AG09309 (cell line): ENCODE measurements at places on chromosomes 7 and 10.
A peak's percentile ranks its signal among the peaks of the same experiment; 100 is the strongest.

DNA sequence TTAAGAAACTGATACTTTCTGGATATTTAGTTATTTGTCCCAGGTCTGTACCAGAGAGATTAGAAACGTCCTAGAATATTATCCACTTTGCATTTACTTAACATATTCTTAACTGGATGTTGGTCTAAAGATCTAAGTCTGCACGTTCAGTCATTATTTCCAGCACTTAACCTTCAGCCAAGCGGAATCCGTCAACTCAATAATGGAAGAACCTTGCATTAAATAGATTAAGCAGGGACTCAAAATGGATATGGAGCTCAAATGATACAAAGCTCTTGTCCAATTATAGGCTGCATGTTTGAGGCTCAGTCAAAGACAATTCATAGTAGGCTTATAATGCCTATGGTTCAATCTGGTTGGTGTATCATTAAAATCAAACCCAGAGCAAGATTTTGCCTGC lies 162.9 kb downstream of the SEMA3D start:
- no peak for DNase-seq

- no peak for DNase-seq
Measured at GRCh38 chr7:48102530-48102929, 13.5 kb downstream of the UPP1 start.

DNA sequence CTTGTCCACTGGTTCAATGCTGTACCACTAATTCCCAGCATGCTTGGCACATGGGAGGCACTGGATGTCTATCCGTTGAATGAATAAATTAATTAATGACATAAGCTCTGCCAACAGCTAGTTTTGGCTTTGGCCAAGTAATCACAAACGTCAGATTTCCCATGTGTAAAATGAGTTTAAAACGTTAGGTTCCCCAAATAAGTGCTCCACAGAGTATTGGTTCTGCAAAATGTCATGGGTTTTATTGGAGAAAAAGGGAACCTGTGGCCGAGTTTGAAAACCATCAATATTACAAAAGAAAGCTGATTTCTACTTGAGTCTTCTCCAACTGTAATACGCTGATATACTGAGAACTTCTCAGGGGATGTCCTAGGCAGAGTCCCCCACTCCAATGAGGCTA lies 23.2 kb downstream of the ELMO1 start:
- no peak for DNase-seq

GRCh38 chr10:24184455-24184854 lies 24.5 kb upstream of the KIAA1217 start:
- DNase-seq, result no peak

- no peak for DNase-seq
Measured at GRCh38 chr10:31607481-31607880, 288.5 kb downstream of the ZEB1 start.

- DNase-seq, result no peak
Measured at GRCh38 chr7:131346885-131347592, 19.4 kb downstream of the MKLN1 start.

GRCh38 chr10:132929953-132930548 lies 12.3 kb downstream of the CFAP46 start:
- no peak for DNase-seq

- DNase-seq, result no peak
Measured at GRCh38 chr7:89607792-89608191, 546.5 kb upstream of the STEAP1 start.

DNA sequence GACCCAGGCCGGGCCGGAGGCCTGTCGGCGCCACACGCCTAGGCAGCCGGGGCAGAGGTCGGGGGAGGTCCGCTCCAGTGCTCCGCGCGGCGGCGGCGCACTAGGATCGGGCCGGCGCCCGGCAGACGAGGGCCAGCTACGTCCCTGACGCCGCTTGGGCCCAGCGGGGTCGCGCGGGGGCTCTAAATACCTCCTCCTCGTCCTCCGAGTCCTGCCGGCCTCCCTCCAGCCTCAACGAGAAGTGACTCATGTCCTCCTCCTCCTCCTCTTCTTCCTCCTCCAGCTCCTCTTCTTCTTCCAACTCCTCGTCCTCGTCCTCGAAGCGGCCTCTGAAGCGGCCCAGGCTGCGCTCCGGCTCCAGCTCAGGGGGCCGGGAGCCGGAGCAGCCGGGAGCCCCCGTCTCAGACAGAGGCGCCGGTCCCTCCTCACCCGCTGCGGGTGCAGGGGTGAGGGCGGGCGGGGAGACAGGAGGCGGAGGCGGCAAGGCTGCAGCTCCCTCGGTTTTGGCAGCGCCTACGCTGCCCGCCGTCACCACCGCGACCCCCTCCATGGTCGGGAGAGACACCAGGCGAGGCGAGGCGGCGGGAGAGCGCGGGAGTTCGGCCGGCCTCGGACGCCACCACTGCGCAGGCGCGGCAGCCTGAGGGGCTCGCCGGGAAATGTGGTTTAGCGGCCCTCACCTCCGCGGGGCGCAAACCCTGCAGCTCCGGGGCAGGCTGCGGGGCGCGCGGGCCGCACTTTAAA lies at the start of gene PCGF6:
PCGF6 (minus strand) TSS at position 624 of the 744 bp plus-strand sequence; CDS start at position 550, 74 bp downstream.
- no peak for DNase-seq

DNA sequence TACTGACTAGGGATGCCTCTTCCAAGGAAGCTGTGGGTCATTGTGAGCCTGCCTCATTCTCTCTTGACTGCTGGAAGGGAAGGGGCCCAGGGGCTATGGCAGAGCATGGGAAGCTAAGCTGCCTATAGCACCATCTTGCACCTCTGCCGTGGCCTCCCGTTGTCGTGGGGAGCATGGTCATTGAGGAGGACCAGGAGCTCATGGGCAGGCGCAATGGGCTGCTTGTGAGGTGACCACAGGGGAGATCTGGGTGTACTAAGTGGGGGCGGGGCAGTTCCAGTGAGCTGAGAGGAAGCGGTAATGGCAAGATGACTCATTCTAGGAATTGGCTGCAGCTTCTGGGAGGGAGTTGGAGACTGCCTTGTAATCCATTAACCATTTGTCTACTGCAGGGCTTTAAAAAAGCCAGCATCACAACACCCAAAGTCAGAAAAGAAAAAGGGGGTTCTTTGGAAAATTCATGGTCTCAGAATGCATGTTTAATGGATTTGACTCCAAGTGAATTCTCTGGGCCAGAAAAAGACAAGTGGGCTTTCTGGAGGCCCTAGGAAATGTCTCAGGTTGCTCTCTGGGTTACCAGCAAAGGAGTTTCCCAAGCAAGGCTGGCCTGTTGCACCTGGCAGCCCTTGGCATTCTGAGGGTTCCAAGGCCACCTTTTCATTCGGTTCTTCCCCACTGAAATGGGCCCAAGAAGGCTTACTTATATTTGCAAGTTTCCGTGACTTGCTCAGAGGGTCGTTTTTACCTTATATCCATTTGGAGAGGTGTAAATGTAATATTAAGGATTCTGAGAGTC lies 3.6 kb downstream of the DUSP5 start:
- DNase-seq, result peak; percentile 72

GRCh38 chr10:1358860-1359625 lies 302.9 kb downstream of the WDR37 start:
- no peak for DNase-seq

GRCh38 chr10:88534072-88534665 lies 48.9 kb downstream of the RNLS start:
- DNase-seq, result no peak
